ENCODE measurements at places on chromosomes 7 and 10.

GRCh38 chr7:120586571-120586970 is 271.4 kb downstream of the TSPAN12 start:
- DNase-seq, result no peak

GRCh38 chr7:80581486-80582260 is 56.8 kb upstream of the CD36 start:
- no peak for DNase-seq

DNA sequence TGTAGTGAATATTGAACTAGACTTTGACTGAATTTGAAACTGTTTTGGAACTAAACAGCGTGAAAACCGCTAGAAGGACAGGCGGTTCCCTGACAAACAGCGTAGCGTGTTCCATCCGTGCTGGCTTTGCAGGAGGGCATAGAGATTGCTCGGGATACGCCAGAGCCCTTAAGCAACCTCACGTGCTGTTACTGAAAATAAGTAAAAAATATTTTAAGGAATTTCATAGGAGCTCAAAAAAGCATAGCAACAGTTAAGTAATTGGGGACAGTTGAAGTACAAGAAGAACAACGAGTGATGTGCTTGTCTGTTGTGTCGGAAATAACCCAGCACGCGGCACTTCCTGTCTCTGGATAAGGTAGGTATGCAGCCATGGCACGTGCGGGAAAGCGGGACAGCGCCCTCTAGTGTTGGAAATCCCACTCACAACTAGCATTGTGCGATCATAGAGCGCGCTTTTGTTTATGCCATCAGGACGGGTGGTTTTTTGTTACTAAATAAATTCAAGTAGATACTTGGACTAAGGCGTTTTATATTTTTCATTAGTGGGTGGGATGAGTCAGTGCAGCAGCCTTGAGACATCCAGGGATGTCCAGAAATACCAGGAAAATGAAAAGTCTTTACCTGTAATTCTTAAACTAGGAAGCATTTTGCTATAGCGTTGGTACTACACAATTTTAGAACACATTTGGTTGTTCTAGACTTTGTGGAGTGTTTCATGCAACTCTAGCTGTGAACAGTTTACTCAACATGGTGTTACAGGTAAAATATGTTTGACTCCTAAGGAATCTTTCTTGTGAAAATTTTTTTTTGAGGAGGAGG is 50.4 kb downstream of the DNAJB6 start:
- DNase-seq, result peak; percentile 94

- no peak for DNase-seq
These were observed 96.0 kb downstream of the DOCK4 start for GRCh38 chr7:112110175-112110574.

GRCh38 chr7:70410134-70410750 is 721.7 kb upstream of the GALNT17 start:
- DNase-seq, result peak; percentile 10

GRCh38 chr10:44968500-44969400 is 9.1 kb downstream of the RASSF4 start:
- DNase-seq, result no peak

- DNase-seq, result no peak
These were observed 324.0 kb downstream of the WDR37 start for GRCh38 chr10:1380088-1380671.

DNA sequence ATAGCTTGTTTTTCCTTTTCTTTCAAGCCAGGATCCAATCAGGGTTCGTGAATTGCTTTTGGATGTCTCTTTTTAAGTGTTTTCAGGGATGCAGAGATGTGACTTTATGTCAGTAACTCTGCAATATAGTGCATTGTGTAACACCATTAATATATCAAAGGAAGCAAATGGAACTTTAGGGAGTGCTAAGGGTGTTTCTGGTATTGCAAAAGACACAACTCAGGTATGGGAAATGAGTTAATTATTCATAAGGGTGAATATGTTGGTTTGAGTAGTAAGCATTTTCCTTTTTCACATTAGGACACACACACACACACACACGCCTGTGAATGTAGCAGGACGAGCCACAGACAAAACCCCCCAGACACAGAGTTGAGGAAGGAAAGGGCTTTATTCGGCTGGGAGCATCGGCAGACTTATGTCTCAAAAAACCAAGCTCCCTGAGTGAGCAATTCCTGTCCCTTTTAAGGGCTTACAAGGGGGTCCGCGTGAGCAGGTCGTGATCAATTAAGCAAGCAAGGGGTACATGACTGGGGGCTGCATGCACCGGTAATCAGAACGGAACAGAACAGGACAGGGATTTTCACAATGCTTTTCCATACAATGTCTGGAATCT is 31.8 kb upstream of the GSDME start:
- DNase-seq, result no peak

GRCh38 chr10:120997756-120998155 is 146.6 kb downstream of the WDR11 start:
- DNase-seq, result no peak

- no peak for DNase-seq
These were observed 58.5 kb upstream of the DNAJB6 start for GRCh38 chr7:157278167-157278790.

DNA sequence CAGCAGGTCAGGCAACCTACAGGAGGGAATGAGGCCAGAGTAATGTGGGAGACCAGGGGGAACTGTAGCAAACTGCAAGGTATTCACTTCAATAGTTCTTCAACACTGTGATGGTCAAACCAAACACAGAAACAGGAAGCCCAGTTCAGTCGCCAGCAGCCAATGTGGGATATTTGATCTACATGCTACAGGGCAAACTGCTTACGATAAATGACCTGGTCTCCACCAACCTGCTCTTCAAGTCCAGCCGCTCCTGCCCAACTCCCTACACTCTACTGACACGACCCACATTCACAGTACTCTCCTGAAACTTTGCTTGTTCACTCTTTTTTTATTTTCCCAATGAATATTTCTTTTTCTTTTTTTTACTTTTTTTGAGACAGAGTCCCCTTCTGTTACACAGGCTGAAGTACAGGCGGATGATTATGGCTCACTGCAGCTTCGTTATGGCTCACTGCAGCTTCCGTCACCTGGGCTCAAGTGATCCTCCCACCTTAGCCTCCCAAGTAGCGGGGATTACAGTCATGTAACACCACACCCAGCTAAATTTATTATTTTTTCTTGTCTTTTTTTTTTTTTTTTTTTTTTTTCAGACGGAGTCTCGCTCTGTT is 42.1 kb downstream of the MDH2 start:
- no peak for DNase-seq

DNA sequence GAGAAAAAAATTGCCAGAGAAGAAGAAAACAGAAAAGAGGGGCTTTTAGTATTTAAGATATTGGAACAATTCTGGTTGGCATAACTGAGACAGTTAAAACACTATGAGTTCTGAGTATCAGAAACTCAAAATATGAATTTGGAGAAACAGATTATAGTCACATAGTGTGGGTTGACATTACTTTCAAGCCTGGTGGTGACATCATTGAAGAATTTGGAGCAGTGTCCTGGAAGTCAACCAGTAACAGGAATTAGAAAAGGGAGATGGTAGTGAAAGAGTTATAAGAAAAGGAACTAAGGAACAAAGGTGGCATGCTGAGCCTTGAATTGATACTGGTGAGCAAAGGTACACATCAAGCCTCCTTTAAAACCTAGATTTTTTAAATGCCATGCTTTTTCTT is 88.2 kb downstream of the ZNF438 start:
- DNase-seq, result no peak

DNA sequence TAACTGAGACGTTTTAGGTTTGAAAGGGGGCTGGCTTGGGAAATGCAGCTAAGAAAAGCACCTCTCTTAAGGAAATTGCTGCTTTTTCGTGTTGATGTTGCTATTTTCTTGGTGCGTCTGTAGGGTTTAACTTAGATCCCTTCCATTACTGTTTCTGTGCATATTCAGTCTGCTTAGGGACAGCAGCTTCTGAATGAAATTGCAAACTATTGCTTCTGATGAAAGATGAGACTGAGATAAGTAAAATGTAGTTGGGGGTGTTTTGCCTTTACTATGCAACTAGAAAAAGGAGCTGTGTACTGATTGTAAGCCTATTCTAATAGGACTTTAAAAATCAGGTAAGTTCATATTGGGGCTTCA is 772 bp downstream of the HDAC9 start:
- no peak for DNase-seq

DNA sequence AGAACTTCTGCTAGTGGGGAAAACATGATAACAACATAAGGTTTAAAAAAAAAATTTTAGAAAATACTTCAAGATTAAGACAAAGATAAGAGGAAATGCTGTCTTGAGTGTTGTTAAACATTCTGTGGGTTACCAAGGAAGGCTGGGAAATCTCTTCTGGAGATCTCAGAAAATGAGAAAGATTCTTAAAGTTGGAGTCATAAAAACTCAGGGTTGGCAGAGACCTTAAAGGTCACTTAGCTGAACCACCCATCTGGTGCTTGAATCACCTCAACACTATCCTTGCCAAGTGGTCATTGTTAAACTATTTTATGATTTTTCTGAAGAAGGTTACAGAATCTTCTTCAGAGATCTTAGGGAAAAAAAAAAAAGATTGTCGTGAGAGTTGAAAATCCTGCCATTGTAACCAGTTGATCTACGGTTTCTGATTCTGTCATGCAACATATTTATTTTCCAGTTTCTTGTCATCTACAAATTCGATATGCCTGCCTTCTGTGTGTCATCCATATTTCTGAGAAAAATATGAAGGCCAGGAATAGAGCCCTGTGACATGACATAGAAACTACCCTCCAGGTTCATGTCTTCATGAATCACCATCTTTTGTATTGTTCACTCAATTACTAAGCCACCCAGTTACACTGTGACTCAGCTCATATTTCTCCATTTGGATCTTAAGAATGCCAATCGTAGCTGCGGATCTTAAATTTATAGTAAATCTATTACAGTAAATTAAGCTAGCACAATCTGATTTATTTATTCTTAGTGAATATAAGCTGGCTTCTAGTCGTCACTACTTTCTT is 179.2 kb downstream of the ST7 start:
- no peak for DNase-seq

DNA sequence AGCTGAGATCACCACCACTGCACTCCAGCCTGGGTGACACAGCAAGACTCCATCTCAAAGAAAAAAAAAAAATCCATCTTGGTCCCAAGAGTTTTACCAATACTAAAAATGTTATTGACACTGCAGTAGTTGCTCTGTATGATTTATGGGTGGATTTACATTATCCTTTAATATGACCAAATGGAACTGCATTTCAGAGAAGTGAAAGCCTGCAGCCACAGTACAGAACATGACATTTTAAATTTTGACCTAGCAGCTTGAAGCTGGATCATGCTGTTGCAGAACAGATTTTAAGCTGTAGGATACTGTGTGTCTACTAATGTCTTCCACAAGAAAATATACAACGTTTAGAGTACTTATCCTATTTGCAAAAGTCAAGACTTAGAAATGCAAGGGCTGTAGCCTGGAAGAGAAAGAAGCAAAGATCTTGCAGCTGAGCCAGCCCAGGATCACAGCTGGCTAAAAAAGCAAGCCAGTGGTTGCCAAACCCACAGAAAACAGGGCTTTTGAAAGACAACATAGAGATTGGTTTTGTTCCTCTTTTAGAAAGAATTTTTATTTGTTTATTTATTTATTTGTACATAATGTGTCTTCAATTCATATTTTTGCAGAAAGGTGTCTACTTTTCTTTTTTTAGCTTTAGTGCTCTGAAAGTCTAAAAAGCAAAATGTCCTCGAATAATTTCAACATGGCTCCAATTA is 55.2 kb upstream of the WNT16 start:
- peak; percentile 30 for DNase-seq

- peak; percentile 60 for DNase-seq
These were observed 245.0 kb upstream of the SORCS1 start for GRCh38 chr10:107409522-107409921.

DNA sequence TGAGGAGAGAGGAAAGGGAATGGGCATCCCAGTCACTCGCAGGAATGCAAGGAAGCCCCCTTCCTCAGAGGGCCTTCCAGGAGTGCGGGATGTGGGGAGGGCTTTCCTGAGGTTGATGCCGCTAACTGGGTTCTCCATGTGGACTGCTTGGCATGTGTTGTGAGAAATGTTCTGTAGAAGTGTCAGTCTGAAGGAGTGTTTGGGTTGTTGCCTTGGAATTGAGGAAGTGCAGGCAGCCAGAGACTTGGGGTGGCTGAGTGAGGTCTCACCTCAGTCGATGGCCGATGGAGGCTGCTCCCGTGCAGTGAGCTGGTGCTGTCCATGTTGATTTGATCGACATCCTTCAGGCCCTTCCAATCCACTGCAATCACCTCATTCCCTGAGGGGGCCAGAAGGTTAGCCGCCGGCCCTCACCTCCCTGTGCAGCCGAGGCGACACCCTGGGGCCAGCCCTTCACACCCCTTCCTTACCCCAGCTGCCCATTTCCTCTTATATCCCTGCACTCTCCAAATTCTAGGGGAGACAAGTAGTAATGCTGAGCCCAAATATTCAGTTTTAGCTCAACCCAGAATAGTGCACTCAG is 2.7 kb downstream of the FAM131B start:
- no peak for DNase-seq

GRCh38 chr10:77578583-77579227 is 58.9 kb downstream of the KCNMA1 start:
- DNase-seq, result no peak

DNA sequence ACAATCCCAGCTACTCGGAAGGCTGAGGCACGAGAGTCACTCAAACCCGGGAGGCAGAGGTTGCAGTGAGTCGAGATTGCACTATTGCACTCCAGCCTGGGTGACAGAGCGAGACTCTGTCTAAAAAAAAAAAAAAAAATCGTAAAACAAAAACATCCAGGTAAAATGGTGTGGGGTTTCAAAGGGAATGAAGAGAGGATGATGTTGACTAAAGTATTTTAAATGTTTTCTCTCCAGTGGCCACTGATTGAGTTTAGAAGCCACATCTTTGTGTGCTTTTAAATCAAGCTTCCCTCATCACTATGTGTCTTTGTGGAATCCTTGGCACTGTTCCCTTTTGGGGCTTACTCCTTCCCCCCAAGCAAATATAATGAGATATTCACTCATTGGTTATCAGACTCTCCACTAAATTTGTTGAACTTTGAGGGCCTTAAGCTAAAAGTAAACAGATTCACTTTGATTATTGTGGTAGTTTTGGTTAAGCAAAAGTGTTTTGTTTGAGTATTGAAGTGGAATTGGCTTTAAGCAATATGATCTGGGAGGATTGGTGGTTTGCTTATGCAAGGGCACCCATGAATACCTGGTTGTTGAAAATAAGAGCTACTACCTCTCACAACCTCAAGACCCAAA is 162.9 kb downstream of the CDK14 start:
- no peak for DNase-seq

- DNase-seq, result no peak
These were observed 262.8 kb upstream of the KLF14 start for GRCh38 chr7:130996833-130997231.

- no peak for DNase-seq
These were observed 1.8 kb upstream of the WAPL start for GRCh38 chr10:86523348-86523747.

DNA sequence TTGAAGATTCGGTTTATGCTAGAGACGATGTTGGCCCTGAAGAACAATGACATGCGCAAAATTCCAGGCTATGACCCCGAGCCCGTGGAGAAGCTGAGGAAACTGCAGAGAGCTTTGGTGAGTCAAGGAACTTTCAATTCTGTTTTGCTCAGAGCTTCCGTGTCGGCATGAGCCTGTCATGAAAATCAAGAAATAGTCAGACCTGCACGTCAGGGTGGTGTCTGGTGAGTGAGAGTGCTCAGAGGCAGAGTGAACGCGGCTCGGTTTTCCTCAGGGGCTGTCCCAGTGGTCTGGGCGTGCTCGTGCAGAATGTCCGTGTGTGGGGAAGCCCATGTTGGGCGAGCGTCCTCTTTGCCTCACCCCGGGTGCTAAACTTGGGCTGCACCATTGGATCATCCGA is 12.6 kb downstream of the NOM1 start:
- no peak for DNase-seq

- DNase-seq, result no peak
These were observed 906 bp downstream of the DKK1 start for GRCh38 chr10:52314822-52315552.
